ENCODE measurements at places on chromosomes 16 and 17.

GRCh38 chr17:53721101-53721500 lies 101.6 kb upstream of the KIF2B start:
- no peak overlapping the region for H3K27ac ChIP-seq
- H3K36me3 ChIP-seq, result no peaks in the 10 kb centered on the region
- H3K4me1 ChIP-seq, result no peaks in the 10 kb centered on the region
- no peaks in the 10 kb centered on the region for H3K27me3 ChIP-seq
- H3K4me3 ChIP-seq, result no peak overlapping the region

DNA sequence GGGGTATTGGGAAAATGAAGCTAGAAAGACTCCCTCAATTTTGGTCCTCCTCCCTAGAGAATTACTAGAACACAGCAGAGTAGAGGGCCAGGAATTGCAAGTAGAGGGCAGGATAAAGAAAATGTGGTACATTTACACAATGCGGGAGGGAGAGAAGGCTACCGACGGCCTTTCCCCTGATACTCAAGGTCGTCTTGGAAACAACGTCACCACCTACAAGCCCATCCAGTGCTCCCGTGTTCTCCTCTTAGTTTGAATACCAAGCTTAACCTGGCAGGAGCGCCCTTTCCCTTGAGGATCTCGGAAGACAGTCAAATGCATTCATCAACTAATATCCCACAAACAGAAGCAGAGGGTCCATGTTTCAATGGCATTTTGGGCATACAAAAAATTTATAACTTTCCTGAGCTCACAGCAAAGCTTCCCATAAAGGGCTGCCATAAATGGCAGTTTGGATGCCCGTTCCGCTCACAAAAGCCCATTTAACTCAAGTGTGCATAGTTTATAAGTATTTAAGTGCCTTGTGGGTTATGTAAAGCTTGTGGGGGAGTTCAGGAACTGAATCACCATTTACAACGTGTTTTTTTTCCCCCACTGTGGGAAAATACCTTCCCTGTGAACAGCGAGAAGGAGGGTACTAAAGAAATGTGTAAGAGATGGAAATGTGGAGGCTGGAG lies 414.6 kb downstream of the SLC39A11 start:
- no peak for DNase-seq
- no peaks in the 10 kb centered on the region for H3K4me1 ChIP-seq
- no peak overlapping the region for H3K4me3 ChIP-seq
- no peaks in the 10 kb centered on the region for H3K27me3 ChIP-seq
- peaks cover 28% of the 10 kb centered on the region for H3K36me3 ChIP-seq

DNA sequence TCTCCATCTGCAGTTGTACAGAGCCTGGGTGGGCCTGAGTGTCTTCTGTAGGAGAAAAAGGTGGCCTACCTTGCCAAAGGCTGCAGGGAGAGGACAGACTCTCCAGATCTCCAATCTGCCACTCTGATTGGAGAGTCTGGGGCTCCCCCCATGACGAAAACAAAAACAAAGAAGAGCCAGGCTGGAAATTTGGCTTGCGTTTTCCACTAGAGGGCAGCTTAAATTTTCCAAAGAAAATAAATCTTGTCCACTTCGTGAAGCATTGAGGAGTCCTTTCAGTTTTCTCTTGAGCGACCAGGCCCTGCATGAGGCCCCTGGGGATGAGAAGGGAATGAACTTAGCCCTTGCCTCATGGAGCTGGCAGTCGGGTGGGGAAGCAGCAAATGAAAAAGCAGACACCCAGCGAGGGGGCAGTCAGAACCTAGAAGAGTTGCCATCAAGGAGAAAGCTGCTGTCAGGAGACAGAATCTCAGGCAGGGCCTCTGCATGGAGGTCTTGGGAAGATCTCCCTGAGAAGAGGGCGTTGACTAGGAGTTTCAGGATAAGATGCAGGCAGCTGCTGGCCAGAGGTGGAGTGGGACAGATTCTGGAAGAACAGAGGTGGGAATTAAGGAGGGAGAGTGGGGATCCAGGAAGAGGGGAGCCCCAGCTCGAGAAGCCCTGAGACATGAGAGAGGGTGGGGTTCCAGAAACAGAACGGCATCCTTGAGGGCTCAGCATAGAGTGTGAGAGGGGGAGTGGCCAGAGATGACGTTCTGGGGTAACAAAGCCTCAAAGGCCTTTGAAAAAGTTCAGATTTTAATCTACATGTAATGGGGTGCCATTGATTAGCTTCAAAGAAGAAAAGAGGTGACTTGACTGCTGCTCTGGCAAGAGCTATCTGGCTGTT lies 8.4 kb upstream of the SHCBP1 start:
- H3K27me3 ChIP-seq, result no peaks in the 10 kb centered on the region
- H3K27ac ChIP-seq, result no peak overlapping the region
- no peak for DNase-seq
- no peaks in the 10 kb centered on the region for H3K4me1 ChIP-seq
- H3K4me3 ChIP-seq, result no peak overlapping the region

DNA sequence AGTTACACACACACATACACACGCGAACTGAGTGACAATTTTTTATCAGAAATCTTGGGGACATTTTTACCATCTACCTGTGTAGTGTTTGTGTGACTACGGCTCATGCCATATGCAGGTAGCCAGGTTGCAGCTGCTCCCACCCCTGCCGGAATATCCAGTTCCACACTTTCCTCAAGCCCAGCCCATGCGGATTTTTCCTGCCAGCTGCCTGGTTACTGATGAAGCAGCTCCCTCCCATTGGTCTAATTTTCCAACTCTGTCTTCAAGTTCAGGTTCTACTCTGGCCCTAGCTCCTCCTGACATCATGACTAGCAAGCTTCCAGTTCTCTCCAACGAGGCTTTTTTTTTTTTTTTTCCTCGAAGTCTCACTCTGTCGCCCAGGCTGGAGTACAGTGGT lies 4.8 kb downstream of the GSG1L2 start:
- H3K27me3 ChIP-seq, result peaks cover 7% of the 10 kb centered on the region
- H3K4me3 ChIP-seq, result no peak overlapping the region
- no peaks in the 10 kb centered on the region for H3K36me3 ChIP-seq
- DNase-seq, result no peak
- peaks cover 3% of the 10 kb centered on the region for H3K4me1 ChIP-seq

- H3K4me1 ChIP-seq, result peaks cover 4% of the 10 kb centered on the region
- H3K27ac ChIP-seq, result no peak overlapping the region
- H3K27me3 ChIP-seq, result peaks cover 6% of the 10 kb centered on the region
- DNase-seq, result no peak
Observed at GRCh38 chr16:1101133-1101532, 5.1 kb upstream of the C1QTNF8 start.

DNA sequence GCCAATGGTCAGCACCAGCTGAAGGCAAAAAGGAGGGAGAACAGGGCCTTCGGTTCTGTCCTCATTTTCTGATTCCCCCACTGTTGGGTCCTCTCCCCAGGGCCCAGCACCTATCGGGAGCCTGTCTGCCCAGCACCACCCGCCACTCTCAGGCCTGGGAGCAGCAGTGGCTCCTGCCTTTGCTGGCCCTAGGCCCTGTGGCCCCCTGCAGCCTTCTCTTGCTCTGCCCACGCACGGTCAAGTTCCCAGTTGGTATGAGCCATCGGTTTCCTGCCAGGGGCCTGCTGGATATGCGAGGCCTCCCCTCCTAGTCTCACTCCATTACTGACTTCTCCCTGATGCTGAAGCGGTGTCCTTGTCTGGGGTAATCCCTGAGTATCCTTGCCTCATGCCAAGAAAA lies 37.5 kb downstream of the HSBP1 start:
- H3K27ac ChIP-seq, result peak overlapping the region; percentile 67
- no peak for DNase-seq
- H3K36me3 ChIP-seq, result no peaks in the 10 kb centered on the region
- peaks cover 25% of the 10 kb centered on the region for H3K4me1 ChIP-seq
- H3K4me3 ChIP-seq, result peak overlapping the region; percentile 8

- H3K4me3 ChIP-seq, result peak overlapping the region; percentile 68
- H3K27ac ChIP-seq, result no peak overlapping the region
- H3K27me3 ChIP-seq, result peaks cover 4% of the 10 kb centered on the region
- no peak for DNase-seq
- H3K4me1 ChIP-seq, result peaks cover 24% of the 10 kb centered on the region
Observed at GRCh38 chr17:17780922-17781590, 55.7 kb downstream of the SREBF1 start.
